ENCODE measurements at places on chromosomes 2 and 18.

DNA sequence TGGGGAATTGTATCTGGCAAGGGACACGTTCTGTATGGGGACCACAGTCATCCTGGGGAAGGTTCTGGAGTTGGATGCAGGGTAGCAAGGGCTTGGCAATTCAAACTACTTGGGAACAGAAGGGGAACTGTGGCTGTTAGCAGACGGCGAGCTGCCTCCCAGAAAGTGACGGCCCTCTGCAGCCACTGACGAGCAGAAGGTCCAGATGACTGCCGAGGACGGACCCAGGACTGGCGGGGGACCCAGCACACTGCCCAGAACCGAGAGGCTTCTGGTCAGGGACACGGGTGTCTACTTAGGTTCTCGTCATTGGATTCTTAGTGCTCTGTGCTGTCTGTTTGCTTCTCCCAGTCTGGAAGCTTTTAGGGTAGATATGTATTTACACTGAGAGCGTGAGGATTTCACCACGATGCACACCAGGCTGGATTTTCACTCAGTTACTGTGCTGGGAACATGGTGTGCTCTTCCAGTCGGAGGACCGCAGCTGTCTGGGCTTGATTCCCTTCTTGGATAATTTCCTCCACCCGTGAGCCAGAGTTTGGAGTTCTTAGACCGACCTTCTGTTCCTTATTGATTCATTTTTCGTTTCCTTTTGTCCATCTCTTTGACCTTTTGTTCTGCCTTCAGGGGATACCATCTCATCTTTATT, 13.4 kb downstream of the GPR35 start:
- DNase-seq, result no peak

DNA sequence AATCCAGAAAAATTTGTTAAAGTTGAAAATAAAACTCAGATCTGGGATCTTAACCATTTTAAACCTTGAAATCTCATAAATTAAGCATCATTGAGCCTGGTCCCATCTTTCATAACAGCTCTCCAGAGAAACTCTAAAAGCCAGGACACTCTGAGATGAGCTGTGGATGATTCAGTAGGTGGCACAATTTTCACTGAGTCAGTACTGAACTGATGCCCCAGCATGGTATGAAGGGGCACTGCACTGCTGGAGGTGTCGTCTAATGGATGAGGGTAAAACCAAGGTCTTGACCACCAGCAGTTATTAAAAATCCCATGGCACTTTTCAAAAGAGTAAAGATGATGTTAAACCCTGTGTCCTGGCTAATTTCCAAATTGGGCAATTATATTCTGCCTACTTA, 170.6 kb downstream of the FIGN start:
- no peak for DNase-seq

DNA sequence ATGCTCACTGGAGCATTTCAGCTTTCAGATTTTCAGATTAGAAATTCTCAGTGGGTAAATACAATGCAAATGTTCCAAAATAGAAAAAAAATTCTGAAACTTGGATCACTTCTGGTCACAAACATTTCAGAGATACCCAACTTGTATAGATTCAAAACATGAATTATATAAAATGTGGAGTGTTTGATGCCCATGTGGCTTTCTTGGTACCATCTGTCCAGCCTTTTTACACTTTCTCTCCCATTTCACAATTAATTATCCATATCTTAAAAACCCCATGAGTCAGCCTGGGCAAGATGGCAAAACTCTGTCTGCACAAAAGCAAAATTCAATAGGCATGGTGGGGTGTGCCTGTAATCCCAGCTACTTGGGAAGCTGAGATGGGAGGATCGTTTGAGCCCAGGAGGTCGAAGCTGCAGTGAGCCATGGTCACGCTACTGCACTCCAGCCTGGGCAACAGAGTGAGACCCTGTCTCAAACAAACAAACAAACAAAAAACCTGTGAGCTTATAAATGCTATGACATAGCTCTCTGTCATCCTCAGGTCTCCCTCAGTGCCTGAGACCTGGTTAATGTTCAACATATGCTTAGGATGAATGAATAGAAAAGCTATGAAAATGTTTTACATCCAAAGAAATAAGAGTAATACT, 146.3 kb upstream of the TTC39C start:
- no peak for DNase-seq

- no peak for DNase-seq
Measured at GRCh38 chr18:78769502-78770105, 210.0 kb upstream of the SALL3 start.

GRCh38 chr2:127570282-127571250, 35.1 kb downstream of the MYO7B start:
- DNase-seq, result no peak

- no peak for DNase-seq
Measured at GRCh38 chr2:151520976-151521375, 111.3 kb downstream of the RIF1 start.

DNA sequence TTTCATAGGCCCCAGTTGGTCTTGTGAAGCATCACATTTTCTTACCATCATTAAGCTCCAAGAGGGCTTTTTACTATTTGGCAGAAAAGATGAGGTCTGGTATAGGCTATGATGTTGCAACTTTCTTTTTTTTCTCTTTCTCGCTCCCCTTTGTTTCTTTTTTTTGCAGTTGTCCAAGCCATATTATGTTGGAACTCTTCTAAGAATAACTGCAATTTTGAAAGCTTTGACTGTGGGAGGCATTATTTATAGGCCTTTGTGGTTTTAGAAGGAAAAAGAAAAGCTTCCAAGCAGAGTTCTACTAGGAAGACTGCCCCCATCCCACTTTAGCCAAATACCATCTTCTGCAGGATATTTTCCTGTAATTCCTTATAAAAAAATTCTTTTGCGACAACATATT, 571.6 kb downstream of the ARHGAP15 start:
- DNase-seq, result no peak

Data from NCI-H2029 treated with DMSO at 0.1 percent for 48 hours (cell line).